ENCODE measurements at places on chromosomes 3 and 15. TPM values are rescaled to one million over a fixed set of nuclear protein-coding genes. Genes with fewer than 3 reads are reported as not detected.

GRCh38 chr15:59492389-59493377, 54.7 kb downstream of the FAM81A start:
- no peaks in the 10 kb centered on the region for H3K4me1 ChIP-seq
- no peaks in the 10 kb centered on the region for H3K27me3 ChIP-seq
- no peak overlapping the region for H3K4me3 ChIP-seq
- H3K36me3 ChIP-seq, result no peaks in the 10 kb centered on the region
- H3K27ac ChIP-seq, result no peak overlapping the region

ATG3 gene
- 56.5 TPM for total RNA-seq

DNA sequence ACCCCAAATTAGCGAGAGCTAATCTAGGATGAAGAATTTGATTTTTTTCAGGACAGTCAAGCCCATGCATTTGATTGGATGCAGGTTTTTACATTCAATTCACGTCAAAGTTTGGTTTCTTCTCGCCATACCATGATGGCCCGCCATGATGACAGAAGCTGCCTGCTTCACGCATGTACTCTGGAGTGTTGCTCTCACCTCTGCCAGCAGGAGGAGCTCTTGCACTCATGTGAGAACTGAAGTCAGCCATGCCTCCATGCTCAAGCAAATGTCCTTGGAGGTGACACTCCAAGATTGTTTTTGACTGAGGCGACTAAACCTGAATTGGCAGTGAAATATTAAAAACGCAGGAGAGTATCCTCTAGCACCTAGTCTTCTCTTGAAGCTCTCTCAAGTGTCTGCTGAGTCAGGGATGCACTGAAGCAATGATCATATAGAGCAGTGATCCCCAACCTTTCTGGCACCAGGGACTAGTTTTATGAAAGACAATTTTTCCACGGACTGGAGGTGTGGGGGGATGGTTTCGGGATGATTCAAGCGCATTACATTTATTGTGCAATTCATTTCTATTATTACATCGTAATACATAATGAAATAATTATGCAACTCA, 120.9 kb downstream of the SAMMSON start:
- DNase-seq, result peak; percentile 81
- H3K27me3 ChIP-seq, result peaks cover 7% of the 10 kb centered on the region
- no peaks in the 10 kb centered on the region for H3K4me1 ChIP-seq
- H3K36me3 ChIP-seq, result no peaks in the 10 kb centered on the region

DNA sequence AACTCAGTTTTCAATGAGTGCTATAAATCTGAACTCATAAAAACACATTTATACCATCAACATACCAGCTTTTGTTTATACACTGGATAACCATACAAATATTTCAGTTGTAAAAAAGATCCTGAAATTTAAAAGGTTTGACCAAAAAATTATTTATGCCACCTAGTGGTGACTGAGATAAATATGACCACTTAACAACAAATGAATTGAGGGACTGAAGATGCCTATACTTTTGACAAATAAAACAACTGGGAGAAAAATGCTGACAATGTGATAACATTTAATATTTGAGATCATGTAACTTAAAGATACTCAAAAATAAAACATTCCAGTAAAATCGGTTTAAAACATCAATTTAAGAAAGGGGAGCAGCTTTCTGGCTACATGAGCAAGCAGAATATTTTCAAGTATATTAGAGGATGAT, 30.4 kb downstream of the ATG3 start:
- H3K4me1 ChIP-seq, result peaks cover 5% of the 10 kb centered on the region
- no peak overlapping the region for H3K27ac ChIP-seq
- peaks cover 17% of the 10 kb centered on the region for H3K36me3 ChIP-seq
- no peak for DNase-seq

DNA sequence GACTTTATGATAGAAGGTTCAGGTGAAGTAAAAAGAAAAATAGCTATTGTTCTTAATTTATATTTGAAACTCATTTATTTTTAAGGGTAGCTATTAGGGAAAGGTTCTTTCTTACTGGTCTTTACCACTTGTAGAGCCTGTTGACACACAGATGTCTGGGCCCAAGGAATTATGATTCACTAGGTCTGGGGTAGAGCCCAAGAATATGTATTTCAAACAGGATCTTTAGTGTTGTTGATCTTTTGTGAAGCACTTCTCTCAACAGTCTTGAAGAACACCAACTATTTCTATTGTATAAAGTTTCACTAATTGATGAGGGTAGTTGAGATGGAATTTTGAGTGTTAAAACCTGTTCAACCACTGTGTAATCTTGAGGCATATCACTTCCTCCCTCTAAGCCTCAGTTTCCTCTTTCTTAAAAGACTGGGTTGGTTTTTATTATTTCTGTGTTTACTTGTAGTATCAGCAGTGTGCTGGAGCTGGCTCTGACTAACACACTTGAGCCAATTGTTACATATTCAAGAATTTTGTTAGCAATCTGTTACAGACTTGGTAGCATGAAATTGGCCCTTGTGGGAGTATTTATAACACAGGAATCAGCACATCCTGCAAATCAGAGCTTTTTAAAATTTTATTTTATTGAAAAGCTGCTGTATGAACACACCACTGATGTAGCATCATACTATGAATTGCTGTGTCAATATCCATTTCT, 155.9 kb downstream of the RBMS3 start:
- no peak overlapping the region for H3K27ac ChIP-seq
- DNase-seq, result no peak
- no peak overlapping the region for H3K4me3 ChIP-seq
- no peaks in the 10 kb centered on the region for H3K36me3 ChIP-seq
- H3K27me3 ChIP-seq, result peaks cover 11% of the 10 kb centered on the region

GRCh38 chr3:71372911-71373637, 210.5 kb downstream of the FOXP1 start:
- H3K27me3 ChIP-seq, result no peaks in the 10 kb centered on the region
- peak overlapping the region; percentile 60 for H3K27ac ChIP-seq
- H3K4me3 ChIP-seq, result peak overlapping the region; percentile 20

ZNF385D gene
- not detected for total RNA-seq

FAM81A gene
- 1.2 TPM for total RNA-seq

C3orf80 gene
- 0.09 TPM for total RNA-seq

MED12L gene
- 3.4 TPM for total RNA-seq

GRCh38 chr3:127590282-127590592, 296 bp downstream of the TPRA1 start:
- H3K27me3 ChIP-seq, result no peaks in the 10 kb centered on the region
- peak overlapping the region; percentile 83 for H3K4me3 ChIP-seq
- H3K4me1 ChIP-seq, result peaks cover 22% of the 10 kb centered on the region

GRCh38 chr3:12841970-12842328, 584 bp upstream of the RPL32 start:
- H3K27ac ChIP-seq, result peak overlapping the region; percentile 99
- DNase-seq, result no peak
- peaks cover 29% of the 10 kb centered on the region for H3K4me1 ChIP-seq
- H3K36me3 ChIP-seq, result peaks cover 44% of the 10 kb centered on the region
- H3K4me3 ChIP-seq, result peak overlapping the region; percentile 96

CAMKV gene
- 2.1 TPM for total RNA-seq

CSK gene
- 254 TPM for total RNA-seq

DNA sequence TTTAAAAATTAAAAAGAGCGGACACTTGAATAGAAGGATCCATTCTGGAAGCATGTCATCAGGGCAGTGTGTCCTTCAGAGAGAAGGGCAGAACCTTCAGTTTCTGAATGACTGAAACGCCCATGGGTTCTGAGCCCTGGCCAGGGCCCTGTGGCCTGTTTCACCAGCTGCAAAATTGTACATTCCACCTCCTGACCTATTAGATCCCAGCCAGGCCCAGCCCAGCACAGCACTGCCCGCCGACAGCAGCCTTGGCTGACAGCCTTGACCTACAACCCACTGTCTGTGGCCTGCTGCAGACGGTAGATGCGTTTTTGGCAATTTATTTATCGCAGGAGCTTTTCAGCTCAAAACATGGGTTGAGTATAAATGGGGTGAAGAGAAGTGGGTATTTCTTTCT, 5.9 kb upstream of the POLG start:
- peaks cover 19% of the 10 kb centered on the region for H3K4me1 ChIP-seq
- no peak overlapping the region for H3K27ac ChIP-seq
- peaks cover 3% of the 10 kb centered on the region for H3K27me3 ChIP-seq
- DNase-seq, result no peak
- H3K4me3 ChIP-seq, result no peak overlapping the region

DNA sequence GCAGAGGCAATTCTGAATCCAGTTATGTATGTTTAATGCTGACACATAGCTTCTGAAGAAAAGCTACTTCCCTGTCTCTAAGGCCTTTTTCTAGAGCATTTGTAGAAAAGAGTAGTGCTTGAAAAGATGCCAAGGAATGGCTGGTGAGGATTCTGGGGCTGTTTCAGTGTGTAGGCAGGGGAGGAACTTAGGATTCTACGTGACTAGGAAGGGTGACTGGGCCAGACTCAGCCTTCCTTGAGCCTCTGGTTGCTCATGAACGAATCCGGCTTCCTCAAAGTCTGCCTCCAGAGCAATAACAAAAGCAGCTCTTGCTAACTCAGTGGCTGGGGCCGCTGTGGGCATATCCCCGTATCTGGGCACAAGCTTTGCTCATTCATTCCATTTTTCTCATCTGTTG, 104.8 kb upstream of the WNT5A start:
- H3K4me1 ChIP-seq, result no peaks in the 10 kb centered on the region
- H3K27me3 ChIP-seq, result no peaks in the 10 kb centered on the region
- DNase-seq, result no peak
- H3K36me3 ChIP-seq, result no peaks in the 10 kb centered on the region
- H3K27ac ChIP-seq, result no peak overlapping the region

- H3K27me3 ChIP-seq, result no peaks in the 10 kb centered on the region
- H3K4me3 ChIP-seq, result no peak overlapping the region
- no peak for DNase-seq
- H3K4me1 ChIP-seq, result no peaks in the 10 kb centered on the region
Measured at GRCh38 chr3:26091626-26092025, 301.7 kb downstream of the OXSM start.

GRCh38 chr3:5059782-5060181, 62.3 kb upstream of the ARL8B start:
- H3K4me3 ChIP-seq, result no peak overlapping the region
- no peak overlapping the region for H3K27ac ChIP-seq
- peaks cover 21% of the 10 kb centered on the region for H3K4me1 ChIP-seq

DNA sequence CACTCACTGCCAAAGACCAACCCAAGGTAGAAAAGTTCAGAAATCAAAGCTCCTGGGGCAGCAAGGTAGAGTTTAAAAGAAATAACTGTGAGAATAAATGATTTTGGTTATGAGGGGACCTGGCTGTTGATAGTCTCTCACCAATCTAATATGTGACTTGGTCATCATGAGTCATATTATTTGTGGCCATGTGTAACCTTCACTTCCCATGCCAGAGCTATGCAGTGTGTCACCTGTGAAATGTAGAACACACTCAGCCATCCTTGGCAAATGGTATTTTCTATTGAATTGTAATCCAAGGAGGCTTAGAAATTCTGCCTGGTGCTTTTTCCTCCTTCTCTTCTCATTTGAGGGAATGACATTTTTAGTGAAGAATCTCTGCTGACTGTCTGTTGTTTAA, 184.2 kb upstream of the STAC start:
- DNase-seq, result no peak
- peaks cover 5% of the 10 kb centered on the region for H3K27me3 ChIP-seq
- no peaks in the 10 kb centered on the region for H3K4me1 ChIP-seq
- no peak overlapping the region for H3K27ac ChIP-seq

DNA sequence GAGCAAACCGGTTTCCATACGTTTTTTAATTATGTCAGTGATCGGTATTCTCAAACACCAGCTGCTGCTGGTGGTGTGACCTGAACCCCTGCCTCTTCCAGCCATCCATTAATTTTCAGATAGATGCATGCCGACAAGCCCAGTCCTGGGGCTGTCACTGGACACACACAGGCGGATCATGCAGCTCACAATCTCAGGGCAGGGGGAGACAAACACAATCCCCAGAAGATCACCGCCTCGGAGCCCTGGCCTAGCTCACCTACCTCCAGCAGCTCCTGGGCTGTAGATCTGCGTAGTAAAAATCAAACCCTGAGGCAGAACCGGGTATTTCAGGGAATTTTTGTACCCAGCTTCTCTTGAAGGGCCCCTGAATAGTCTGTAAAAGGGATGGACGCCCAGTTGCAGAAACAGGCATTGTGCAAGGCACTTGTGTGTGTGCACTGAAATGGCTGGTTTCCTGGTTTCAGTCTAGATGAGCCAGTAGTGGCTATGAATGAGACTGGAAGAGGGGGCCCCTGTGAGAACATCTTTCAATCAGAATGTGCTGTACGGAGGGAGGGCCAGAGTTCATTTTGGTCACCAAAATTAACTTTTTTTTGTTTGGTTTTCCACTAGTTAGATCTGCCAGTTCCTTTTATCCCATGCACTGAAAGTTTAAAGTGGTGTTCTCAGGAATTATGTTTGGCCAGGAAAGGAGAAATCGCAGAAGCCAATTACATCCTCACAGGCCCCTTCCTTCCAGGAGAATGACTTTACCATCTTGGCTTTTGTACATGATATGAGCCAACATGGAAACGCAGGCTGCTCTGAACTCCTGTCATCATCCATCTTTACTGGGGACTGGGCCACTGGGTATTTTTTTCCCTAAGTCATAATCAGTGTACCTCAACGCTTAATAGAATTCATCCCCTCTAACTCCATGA, 55.0 kb upstream of the RPL32 start:
- no peak overlapping the region for H3K4me3 ChIP-seq
- H3K36me3 ChIP-seq, result peaks cover 5% of the 10 kb centered on the region
- H3K27ac ChIP-seq, result no peak overlapping the region
- no peaks in the 10 kb centered on the region for H3K27me3 ChIP-seq
- H3K4me1 ChIP-seq, result peaks cover 10% of the 10 kb centered on the region

- H3K36me3 ChIP-seq, result peaks cover 4% of the 10 kb centered on the region
- H3K4me3 ChIP-seq, result no peak overlapping the region
- no peak overlapping the region for H3K27ac ChIP-seq
- no peaks in the 10 kb centered on the region for H3K27me3 ChIP-seq
- DNase-seq, result no peak
Measured at GRCh38 chr3:119930286-119930685, 148.4 kb downstream of the NR1I2 start.

GRCh38 chr15:40245666-40246450, 7.0 kb downstream of the PAK6 start:
- no peak overlapping the region for H3K27ac ChIP-seq
- H3K36me3 ChIP-seq, result no peaks in the 10 kb centered on the region
- no peak overlapping the region for H3K4me3 ChIP-seq
- peaks cover 2% of the 10 kb centered on the region for H3K27me3 ChIP-seq

- no peaks in the 10 kb centered on the region for H3K4me1 ChIP-seq
- no peak overlapping the region for H3K4me3 ChIP-seq
- no peaks in the 10 kb centered on the region for H3K36me3 ChIP-seq
- no peaks in the 10 kb centered on the region for H3K27me3 ChIP-seq
Measured at GRCh38 chr3:135197246-135197645, 402.2 kb downstream of the EPHB1 start.

Data from activated CD8-positive, alpha-beta T cell treated with anti-CD3 and anti-CD28 coated beads for 36 hours (primary cell).